Pancreas (tissue), 10 donors: ENCODE measurements at places on chromosomes 16 and 17. TPM values are rescaled to one million over a fixed set of nuclear protein-coding genes. Genes with fewer than 3 reads are reported as not detected.

The ZNF423 gene
- total RNA-seq = 3.5 TPM

The KRTAP1-5 gene
- not detected for total RNA-seq

The CNTD1 gene
- total RNA-seq = 0.19 TPM

The ASPA gene
- total RNA-seq = 0.84 TPM

The PRCD gene
- 0.55 TPM for total RNA-seq

The TNK1 gene
- 4.9 TPM for total RNA-seq

The SHBG gene
- not detected for total RNA-seq

The CHD9NB gene
- total RNA-seq = 3.6 TPM

The FBXW10 gene
- not detected for total RNA-seq

The RNF227 gene
- total RNA-seq = 2.3 TPM

DNA sequence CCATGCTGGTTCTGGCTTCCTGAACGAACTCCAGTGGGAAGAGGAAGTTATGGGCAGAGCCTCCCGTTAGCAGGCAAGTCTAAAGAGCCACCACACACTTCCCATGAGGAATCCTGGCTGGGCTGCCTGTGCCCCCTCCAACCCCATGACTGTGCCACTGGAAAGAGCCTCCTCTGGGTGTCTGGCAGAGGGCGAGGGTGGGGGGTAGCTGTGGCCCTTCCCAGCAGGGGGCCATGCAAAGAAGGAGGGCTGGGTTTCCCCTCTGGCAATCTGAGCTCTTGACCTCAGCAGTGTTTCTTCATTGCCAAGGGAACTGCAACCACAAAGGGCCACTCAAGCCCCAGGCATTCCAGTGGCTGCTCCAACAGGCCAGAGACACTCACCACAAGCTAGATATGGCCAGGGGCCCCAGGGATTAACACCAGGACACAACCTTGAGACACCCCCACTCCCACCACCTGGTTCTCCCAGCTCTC lies 1.7 kb upstream of the RRAD start:
- no peak for DNase-seq

GRCh38 chr16:49832177-49832576 lies 23.7 kb downstream of the ZNF423 start:
- DNase-seq = peak; percentile 16

GRCh38 chr17:58326609-58327362 lies 1.8 kb downstream of the TSPOAP1 start:
- no peak for DNase-seq

DNA sequence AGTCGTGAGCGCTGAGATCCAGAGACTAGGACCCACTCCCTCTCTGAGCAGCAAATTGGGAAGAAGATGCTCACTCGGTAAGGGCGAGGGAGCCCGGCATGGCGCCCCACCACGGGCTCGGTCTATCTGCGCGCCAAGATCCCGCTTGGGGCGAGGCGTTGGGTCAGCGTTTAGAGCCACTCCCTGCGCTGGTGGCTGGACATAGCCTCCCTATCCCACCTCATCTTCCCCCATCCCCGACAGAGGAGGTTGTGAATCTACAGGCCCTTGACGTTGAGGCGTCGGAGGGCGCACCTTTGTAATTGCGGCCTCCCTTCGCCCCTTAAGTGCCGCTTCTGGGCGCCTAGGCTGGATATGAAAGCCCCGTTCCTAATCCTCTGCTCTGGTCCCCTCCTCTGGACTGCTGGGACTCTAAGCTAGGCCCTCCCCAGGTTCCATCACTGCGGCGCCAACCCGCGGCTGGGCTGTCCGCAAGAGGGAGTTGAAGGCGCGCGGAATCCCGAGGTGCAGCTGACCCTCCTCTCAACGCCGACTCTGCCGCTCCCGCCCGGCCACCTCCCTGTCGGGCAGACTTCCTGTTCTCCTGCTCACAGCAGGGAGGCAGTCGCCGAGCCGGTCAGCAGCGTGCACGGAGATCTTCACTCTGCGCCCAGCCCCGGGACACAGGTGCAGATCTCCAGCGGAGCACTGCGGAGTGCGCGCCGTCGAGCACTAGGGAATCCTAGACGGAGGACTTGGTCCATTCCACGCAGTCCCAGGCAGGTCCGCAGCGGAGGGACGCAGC lies 16.1 kb upstream of the HOXB9 start:
- DNase-seq = no peak

GRCh38 chr16:86692426-86692825 lies 114.1 kb downstream of the FOXL1 start:
- no peak for DNase-seq

DNA sequence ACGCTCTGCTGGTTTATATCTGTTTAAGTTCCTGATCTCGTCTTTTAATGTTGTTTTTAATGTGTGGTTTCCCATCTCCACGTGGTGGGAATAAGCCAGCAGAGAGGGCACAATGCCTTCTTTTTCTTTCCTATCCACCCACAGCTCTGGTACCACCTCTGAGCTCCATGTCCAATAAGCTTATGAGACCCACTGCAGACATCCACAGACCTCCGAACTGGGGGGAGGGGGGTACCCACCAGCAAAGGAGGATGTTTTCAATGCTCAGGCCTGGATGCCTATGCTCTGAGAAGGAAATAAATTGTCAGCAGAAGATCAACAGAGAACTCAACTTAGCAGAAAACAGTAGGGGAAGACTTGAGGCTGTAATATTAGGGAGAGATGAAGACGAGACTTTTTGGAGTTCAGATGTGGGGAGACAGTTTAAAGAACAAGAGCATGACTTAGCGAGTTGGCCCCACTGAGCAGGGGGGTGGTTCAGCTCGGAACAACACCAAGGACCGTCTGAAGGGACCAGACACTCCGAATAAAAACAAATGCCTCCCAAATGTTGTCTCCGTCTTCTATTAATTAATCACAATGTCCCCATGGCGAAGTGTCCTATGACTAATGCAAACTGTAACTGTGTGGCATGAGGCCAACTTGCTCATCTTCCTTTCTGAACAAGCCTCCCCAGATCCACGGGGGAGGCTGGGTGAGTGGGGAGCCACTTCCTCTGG lies 62.7 kb downstream of the GAS7 start:
- DNase-seq = no peak

- peak; percentile 37 for DNase-seq
Measured at GRCh38 chr16:69924777-69925191, 26.4 kb upstream of the CLEC18A start.

GRCh38 chr17:76381633-76382350 lies 2.6 kb upstream of the SPHK1 start:
- peak; percentile 42 for DNase-seq

- no peak for DNase-seq
Measured at GRCh38 chr16:84603140-84603816, 14.6 kb downstream of the COTL1 start.

DNA sequence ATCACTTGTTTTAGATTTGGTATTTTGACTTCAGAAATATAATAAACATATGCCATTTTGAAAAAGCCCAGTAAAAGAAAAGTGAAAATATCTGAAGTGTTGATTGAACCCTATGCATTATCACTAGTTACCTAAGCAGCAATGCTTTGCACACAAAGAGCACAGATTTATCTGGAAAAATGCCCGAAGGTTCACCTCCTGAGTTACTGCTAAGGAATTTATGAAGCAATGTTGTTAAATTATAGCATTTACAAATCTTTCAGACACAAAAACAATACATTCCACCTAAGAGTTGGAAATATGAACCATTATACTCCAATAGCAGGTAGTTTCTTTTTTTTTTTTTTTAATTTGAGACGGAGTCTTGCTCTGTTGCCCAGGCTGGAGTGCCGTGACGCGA lies 38.9 kb upstream of the GHDC start:
- no peak for DNase-seq

DNA sequence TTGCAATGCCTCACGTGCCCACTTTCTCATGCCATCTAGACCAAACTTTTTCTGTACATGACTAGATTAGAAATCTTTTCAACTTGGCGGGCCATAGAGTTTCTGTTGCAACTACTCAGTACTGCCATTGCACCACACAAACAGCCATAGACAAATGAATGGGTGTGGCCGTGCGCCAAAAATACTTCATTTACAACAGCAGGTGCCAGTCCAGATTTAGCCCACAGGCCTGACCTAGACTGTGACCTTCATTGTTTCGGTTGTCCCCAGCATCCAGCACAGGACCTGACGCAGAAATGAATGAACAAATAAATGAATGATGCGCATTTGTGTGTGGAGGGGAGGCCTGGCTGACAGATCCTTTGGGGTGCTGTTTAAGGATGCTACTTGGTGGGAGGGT lies 14.3 kb upstream of the PDK2 start:
- DNase-seq = no peak

DNA sequence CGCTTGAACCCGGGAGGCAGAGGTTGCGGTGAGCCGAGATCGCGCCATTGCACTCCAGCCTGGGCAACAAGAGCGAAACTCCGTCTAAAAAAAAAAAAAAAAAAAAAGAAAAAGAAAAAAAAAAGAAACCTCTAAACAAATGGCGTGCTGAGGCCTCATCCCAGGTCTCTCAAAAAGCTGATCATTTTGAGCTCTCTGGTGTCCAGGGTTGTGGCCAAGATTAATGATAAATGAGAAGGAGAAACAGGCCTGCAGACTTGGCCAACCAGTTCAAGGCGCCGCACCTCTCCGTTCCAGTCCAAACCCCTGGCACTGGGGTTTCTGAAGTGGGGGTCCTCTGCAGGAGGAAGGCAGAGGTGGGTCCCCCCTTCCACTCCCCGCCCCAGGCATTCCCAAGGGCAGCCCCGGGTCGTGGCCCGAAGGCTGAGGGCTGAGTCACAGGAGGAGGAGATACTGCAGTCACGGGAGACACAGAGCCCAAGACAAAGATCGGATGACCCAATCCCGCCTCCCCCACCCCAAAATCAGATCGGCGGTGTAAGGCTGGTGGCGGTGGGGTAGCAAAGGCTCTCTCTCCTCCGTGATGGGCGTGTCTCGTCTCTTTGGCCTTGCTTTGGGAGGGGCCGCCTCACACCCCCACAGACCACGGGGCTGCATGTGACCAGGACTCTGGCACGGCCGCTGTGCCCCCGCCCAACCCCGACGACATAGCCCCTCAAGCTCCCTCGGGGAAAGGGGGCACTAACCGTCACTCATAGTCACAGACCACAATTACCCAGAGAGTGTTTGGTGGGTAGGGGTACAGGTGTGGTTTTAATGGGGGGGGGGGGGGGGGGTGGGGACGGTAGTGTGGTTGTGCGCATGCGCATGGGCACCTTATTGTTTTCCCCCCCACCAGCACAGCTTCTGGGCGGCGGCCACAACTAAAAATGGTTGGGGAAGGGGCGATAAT lies 1.1 kb downstream of the VAT1 start:
- DNase-seq = peak; percentile 82

GRCh38 chr17:27664606-27664965 lies 33.6 kb downstream of the LGALS9 start:
- no peak for DNase-seq

- no peak for DNase-seq
Measured at GRCh38 chr16:53955221-53955875, 251.4 kb downstream of the FTO start.

DNA sequence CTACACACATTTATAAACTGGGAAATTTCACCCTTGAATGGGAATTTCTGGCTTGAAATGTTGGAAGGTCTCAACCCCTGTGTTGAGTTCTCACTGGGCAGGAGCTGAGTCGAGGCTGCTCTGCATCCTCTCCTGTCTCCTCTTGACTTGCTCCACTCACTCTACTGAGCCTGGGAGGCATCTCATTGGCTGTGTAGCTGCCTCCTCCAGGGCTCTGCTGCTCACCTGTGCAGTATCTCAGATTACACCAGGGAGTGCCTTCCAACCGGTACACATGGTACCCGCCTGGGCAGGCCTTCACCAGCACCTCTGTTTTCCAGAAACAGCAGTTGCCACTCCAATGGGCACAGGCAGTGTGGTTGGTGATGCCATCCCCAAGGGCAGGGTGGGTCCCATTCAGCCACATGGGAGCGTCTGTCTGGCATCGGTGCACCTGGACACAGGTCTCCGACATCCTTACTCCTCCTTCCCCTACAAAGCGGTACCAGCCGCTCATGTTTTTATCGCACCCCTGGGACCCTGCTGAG lies 3.7 kb downstream of the GP2 start:
- peak; percentile 68 for DNase-seq

GRCh38 chr17:12256380-12256995 lies 235.8 kb downstream of the MAP2K4 start:
- no peak for DNase-seq

DNA sequence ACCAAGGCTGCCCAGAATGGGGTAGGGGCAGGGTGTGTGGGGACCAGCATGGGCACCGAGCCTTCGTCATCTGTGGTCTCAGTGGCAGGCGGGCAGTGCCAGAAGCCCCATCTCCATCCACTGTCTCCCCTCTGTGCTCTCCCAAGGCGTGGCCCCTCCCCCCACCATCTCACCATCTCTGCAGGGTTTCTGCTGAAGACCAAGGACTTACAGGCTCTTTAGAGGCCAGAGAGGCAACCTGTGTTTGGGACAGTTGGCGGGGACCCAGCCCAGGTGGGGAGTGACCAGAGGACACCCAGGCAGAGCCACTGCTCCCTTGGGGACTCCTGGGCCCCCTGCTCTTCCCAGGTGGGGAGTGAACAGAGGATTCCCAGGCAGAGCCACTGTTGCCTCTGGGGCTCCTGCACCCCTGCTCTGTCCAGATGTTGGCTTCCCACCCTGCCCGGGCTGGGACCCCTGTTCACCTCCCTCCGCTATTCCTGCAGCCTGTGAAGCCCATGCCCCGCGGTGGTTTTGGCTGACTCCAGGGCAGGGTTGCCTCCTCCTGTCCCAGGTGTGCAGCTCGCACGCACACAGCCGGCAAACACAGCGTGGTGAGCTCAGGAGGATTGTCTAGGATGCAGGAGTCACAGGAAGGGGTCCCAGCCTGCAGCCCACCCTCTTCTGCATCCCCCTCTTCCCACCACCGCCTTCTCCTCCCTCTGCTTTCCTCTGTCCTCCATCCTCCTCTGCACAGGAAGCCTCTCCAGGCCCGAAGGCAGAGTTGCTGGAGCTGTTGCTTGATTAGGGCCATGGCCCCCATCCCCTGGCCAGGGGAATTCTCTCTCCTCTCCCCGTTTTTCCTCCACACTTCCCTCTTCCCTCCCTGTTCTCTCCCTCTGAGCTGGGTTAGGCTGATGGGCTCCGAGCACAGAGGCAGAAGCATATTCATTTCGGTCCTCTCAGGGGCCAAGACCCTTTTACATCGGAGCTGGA lies 45.0 kb downstream of the SLC7A5 start:
- no peak for DNase-seq
